ENCODE measurements at places on chromosomes 4 and X.

DNA sequence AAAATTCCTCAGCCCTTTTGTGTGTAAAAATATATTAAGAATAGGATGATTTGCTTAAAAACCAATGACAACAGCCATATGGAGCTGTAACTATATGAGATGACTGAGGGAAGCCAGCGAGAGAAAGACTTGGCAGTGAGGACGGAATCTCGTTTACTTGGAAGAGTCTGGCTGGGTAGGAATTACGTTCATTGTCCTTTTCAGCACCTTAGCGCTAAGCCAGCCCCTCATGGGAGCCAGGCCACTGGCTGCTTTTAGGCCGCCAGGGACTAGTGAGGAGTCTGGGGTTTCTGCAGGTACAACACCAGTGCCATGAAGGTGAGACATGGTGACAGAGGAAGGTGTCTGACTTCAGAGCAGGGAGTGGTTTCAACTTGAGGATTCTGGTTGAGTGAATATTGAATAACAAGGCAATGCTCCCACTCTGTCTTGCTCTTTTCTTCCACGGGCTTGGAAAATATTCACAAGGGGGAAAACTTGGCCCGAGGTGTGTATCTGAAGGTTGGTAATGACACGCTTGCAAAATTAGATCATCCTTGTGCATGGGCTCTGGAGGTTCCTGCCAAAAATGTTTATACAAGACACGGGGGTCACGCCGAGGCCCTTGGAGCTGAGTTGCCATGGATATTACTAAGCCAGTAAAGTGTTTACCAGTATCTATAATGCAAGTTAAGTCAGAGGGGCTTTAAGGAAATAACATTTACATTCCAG is 17.4 kb downstream of the KLF3 start:
- DNase-seq = no peak

DNA sequence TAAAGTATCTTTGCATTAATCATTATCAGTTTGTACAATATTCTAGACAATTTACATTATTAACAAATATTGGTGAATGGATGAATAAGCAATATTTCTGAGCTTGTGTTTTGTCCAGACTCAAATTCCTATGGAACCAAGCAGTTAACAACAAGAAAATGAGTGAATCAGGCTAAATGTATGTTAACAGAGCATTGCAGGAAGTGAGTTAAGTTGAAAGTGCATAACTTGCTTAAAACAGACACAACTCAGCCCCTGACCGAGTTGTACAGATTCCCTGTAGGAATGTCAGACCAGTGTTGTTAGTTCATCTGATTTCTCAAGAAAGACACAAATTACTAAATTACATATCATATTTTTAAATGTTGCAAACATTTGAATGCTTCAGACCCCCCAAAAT is 23.7 kb upstream of the CSN1S1 start:
- DNase-seq = no peak

DNA sequence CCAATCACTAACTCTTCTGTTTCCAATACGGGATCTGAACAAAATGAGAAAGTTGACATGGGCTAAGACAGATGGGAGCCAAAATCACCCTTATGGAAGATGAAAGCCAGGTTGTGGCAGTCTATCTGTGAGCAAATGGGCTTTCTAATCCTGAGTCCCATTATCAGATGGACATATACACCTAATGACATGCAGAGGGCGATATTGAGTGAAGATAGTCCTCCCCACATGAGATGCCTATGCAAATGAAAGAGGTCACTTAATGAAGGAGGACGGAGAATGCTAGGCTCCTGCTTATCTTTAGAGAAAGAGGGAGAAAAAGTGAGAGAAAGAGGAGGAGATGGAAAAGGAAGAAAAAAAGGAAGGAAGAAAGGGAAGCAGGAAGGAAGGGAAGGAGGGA is 547.5 kb downstream of the NLGN4X start:
- DNase-seq = no peak

DNA sequence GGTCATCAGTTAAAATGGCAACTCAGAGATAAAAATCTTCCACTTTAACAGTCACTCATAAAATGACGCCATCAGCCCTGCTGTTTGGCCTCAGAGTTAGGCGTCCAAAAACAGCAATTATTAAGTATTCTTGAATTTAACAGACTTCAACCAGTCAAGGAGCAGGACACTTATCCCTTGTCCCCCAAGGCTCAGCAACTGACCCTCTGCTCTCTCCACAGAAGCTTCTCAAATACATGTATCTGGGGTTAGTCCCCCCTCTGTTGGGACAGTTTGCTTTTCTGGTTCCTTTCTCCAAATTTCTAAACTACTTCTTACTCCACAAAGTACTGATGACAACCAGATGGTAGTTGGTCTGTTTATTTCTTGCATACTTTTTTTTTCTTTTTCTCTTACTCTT is 54.4 kb downstream of the SOD3 start:
- no peak for DNase-seq

DNA sequence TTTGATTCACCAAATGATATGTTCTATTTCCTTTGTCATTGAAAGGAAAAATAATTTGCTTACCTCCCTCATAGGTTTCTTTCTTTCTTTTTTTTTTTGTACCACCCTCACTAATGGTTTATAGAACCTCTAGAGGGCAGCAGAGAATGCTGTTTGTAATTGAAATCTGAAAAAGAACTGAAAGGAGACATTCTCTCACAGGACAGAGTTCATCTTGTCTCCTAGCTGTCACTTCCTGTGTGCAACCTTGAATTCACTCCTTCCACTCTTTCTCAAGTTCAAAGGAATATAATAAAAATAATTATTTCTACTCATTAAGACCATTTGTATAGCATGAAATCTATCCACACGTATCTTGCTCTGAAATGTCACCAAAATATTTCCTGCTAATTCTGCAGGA is 51.0 kb downstream of the GUCY1B1 start:
- DNase-seq = no peak

DNA sequence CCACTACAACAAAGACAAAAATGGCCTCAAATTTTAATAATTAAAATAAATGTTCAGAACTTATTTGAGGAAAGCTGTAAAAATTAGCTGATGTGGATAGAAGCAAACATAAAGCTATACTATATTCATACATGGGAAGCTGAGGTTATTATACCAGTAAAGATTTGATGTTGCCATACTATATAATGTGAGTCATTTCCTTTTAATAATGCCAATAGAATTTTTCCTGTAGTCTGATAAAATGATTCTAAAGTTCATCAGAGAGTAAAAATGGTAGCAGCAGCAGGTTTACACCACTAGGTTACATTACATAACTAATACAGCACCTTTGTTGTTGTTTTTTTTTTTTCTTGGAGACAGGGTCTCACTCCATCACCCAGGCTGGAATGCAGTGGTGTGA is 45.5 kb upstream of the CYP2U1 start:
- DNase-seq = no peak

DNA sequence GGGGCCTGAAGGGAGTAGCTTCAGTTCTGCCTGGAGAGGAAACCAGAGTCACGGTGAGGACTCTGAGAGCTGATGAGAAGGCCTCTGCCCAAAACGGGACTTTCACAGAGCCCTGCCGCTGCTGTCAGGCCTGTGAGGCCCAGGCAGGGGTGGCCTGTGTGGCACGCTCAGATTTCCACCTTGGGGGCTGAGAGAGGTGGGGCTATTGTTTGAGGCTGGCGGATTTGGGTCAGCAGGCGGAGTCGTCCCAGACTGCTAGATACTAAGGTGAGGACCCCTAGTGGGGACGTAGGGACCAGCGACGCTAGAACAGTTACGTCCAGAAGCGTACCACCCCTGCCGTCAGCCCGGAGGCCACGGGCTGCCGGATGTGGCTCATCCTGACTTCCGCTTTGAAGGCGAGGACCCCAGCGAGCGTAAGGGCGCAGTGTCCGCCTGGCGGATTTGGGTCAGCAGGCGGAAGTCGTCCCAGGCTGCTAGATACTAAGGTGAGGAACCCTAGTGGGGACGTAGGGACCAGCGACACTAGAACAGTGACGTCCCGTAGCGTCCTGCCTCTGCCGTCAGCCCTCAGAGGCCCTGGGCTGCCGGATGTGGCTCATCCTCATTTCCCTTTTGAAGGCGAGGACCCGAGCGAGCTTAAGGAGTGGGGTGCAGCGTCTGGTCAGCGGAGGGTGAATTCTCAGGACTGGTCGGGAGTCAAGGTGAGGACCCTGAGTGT is at the start of gene MAGEB1:
MAGEB1 (plus strand) TSS at position 378 of the 721 bp plus-strand sequence. CDS start 3,348 bp downstream, outside the sequence.
- no peak for DNase-seq
